ENCODE measurements at places on chromosomes 11 and 22.

GRCh38 chr11:73963861-73964260 lies 13.0 kb downstream of the DNAJB13 start:
- no peak for DNase-seq

DNA sequence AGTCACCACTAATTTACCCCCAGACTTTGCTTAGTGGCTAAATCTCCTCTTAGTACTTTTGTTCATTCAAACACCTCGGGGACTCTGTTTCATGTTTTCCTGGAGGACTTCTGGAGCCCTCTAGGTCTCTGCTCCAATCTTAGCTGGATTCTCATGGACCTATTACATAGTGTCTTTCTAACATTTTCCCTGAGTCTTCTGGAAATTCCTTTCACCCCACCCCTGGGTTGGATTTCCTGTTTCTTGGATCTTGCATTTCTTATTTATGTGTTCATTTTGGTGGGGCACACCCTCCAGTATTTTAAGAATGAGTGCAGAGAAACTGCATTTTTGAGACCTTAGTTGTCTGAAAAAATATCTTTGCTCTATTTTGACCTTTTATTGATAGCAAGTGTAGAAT lies 220.1 kb downstream of the BLID start:
- no peak for DNase-seq

- DNase-seq, result no peak
Measured at GRCh38 chr22:39940757-39941305, 19.4 kb upstream of the TMA7B start.

DNA sequence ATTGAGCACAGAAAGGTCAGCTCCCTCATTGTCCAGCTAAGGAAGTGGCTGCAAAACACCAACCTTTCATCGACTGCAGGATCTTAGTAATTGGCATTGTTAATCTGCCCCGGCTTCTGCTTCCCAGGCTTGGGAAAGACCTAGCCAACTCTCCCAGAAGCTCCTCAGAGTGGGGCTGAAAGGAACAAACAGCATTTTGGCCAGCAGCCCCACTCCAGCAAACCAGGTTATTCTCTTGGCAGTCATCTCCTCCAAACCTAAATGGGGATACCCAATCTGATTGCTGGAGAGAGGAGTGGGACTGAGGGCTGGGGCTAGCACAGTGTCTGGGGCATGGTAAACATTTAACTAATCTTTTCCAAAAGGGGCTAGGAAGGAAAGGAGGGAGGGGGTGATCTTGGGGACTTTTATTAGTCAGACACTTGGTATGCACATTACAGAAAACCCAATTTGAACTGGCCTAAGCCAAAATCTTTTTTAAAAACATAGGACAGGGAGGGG lies 294.4 kb downstream of the MN1 start:
- DNase-seq, result no peak

DNA sequence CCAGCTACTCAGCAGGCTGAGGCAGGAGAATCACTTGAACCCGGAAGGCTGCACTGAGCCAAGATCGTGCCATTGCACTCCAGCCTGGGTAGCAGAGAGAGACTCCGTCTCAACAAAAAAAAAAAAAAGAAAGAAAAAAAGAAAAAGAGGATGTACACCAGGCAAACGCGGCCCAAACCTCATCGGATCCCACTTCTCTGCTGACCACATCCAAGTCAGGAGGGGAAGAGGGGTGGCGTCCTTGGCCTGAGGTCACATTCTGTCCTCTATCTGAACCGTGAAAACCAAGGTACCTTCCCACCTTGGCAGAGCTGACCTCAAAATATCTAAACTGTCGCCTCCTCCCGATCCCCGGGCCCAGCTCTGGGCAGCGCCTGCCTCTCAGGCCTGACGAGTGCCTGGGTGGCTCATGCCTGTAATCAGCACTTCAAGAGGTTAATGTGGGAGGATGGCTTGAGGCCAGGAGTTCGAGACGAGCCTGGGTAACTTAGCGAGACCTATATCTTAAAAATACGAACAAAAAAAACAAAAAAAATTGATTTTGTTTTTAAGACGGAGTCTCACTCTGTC lies 25.1 kb downstream of the RGL4 start:
- DNase-seq, result no peak

DNA sequence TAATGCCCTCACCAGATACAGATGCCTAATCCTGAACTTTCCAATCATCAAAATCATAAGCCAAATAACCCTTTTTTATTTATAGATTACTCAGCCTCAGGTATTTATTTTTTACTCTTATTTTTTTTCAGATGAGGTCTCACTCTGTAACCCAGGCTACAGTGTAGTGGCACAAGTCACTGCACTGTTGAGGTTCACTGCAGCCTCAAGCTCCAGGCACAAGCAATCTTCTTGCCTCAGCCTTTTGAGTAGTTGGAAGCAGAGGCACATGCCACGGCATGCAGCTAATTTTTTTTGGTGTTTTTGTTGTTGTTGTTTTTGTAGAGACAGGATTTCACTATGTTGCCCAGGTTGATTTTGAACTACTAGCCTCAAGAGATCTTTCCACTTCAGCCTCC lies 49.5 kb downstream of the TTC28 start:
- no peak for DNase-seq

DNA sequence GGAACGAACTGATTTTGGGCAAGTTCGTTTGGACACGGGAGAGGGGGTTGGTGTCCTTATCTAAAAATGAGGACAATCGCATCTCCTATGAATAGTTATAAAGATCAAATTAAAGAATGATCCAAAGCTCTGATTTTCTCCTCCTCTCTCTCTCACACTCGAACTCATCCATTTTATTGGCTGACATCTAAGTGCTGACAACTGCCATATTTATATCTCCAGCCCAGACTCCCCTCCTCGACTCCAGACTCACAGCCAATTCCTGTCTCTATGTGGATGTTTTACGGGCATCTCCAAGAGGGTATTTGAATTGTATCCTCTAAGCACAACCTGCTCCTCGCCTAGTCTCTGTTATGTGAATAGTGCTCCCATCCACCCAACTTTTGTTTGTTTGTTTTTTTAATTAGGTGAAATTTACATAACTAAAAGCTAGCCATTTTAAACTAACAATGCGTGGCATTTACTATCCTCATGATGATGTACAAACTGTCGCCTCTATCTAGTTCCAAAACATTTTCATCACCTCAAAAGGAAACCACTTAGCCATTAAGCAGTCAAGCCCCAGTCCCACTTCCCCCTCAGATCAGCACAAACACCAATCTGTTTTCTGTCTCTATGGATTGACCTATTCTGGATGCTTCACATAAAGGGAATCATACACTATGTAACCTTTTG lies 4.0 kb downstream of the SYN3 start:
- DNase-seq, result no peak

- DNase-seq, result peak; percentile 9
Measured at GRCh38 chr11:130145975-130146776, 13.4 kb upstream of the ST14 start.

DNA sequence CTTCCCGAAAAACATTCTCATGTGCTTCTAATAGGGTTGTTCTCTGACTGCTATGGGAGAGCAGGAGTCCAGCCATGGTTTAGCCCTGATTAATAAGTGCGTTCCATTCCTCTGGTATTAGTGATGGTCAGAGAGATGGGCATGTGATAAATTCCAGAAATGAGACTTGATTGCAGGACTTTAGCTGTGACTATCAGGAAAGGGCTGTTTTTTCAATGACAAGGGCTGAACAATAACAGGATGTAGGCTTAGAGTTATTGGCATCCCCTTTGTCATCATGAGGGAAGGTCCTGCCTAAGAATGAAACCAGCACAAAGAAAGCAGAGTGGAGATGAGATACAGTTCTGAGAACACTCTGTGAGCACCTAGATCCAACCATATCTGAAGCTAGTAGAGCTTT lies 494.6 kb downstream of the MIAT start:
- DNase-seq, result no peak

DNA sequence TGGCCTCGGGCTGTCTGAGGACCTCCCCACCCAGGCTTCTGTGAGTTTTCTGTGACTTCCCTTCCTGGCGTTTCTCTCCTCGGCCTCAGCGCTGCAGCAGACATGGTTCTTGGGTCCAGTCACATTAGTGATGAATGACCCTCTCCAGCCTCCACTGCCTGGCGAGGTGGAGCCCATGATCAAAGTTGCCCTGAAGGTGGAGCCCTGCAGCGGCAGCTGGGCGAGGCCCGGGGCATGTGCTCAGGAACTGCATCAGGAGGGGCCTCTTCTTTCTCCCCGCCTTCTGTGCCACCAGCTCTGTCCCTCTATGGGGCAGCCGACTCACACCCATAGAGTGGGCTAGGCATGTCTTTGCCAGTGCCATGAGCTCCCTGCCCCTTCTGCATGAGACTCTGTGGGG lies 1079.7 kb downstream of the TBC1D22A start:
- DNase-seq, result no peak

DNA sequence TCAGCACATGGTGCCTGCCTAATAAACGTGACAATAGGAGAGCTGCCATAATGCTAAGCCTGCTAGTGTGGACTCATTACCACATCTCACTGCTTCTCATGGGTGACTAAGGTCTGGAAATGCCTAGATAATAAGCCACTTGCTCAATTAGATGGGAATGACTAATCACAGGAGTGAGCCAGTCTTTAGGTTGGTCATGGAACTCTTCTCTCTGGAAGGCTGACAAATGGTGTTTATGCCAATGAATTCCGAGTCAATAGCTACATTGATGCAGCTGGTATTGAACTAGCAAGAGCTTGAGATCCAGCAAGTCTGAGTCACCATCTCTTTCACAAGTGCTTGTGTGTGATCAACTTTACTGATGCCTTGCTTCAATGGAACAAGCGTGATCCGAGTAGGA lies 334.9 kb downstream of the OPCML start:
- DNase-seq, result no peak

DNA sequence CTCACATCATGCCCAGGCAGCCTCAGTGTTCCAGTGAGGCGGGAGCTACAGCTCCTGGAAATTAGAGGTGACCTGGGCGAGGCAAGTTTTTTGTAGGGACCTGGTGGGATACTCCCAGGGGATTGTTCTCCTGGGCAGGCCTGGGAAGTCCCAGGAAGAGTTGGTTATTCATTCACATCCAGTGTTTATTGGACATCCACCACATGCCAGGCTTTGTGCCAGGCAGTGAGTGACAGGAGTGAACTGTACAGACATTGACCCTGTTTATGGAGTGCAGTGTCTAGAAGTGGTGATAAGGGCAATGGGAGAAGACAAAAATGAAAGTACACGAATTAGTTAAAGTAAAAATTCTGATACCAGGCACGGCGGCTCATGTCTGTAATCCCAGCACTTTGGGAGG lies 29.4 kb downstream of the YWHAH start:
- peak; percentile 57 for DNase-seq

DNA sequence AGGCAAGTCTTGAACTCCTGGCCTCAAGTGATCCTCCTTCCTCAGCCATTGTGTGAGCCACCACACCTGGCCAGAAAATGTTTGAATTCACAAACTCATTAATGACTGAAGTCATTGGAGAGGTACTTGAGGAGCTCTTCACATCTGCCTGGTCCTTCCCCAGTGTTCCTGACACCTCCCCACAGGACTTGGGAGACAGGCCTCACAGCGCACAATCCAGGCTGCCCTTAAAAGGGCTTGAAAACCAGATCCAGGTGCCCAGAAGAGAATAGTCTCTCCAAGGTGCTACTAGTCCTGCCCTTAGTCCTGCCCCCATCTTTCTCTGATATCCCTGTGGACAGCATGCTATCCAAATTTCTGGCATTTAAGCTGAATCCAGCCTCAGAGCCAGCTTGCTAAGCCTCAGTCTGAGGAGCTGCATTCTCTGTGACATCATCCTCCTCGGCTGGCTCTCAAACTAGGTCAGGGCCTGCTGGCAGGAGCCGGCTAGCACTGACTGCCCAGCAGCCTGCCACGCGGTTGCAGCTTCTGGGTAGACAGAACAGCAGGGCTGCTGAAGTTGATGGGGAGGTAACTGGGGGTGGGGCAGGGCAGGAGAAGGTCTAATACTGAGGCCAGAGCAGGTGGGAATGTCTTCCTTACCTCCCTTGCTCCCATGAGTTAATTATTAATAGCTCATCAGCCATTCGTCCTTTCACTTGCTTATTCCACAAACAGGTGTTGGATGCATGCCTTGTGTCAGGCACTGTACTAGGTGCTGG lies 35.3 kb upstream of the NECTIN1 start:
- DNase-seq, result no peak

DNA sequence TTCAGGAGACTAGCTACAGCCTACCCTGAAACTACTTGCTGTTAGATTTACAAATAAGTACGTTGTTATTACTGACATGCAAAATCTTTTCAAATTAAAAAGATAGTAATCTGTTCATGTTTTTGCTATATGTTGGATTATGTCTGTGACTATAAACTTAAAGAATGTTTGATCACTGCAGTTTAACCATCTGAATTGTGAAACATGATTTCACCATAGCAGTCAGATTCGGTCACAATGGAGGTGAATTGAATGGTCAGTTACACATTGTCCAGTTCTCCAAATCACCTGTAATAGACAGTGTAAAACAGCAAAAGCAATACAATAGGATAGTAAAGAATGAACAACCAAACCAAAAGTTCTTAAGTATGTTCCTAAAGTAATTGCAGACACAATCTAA lies 43.3 kb downstream of the CCDC83 start:
- DNase-seq, result no peak

DNA sequence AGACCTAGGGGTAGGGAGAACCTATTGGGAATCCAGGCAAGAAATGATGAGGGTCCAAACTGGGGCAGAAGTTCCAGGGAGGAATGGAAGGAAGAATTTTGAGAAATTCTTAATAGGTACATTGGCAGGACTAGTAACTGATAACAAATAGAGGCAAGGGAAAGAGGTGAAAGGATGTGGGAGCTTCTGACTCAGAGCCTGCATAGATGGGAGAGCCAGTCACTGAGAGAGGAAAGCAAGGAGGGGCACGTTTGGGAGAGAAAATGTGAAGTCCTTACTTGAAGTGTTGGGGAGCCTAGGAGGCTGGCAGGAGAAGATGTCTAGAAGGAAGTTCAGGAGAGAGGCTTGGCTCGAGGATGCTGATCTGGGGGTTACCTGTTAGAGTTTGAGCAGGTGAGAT lies 104.6 kb upstream of the NCAM1 start:
- DNase-seq, result no peak

- no peak for DNase-seq
Measured at GRCh38 chr11:116808262-116809175, 14.6 kb downstream of the APOA4 start.

GRCh38 chr22:25869771-25870170 lies 127.8 kb downstream of the MYO18B start:
- no peak for DNase-seq

GRCh38 chr11:99920956-99921355 lies 766.1 kb upstream of the ARHGAP42 start:
- no peak for DNase-seq

- DNase-seq, result no peak
Measured at GRCh38 chr11:47108214-47108613, 68.5 kb downstream of the ARFGAP2 start.

GRCh38 chr22:20231514-20232236 lies 36.4 kb downstream of the RTN4R start:
- DNase-seq, result no peak

GRCh38 chr11:63274776-63275175 lies 31.4 kb upstream of the SLC22A25 start:
- DNase-seq, result no peak

DNA sequence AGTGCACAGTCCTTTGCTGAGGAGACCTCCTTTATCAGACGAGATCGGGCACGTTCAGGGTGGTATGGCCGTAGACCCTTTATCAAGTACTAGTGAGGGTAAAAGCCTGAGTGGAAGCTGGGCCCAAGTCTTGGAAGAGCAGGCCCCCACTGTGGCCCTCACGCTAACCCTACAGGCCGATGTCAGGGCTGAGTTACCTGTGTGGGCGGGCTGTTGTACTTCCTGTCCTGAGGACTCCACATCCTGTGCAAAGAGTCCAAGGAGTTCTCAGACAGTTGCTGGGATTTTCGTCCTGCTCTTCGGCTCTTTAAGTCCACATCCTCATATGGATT lies 34.9 kb downstream of the RPL27A start:
- no peak for DNase-seq

All from RCC 7860 (cell line).